ENCODE measurements at places on chromosomes 5 and 9.

DNA sequence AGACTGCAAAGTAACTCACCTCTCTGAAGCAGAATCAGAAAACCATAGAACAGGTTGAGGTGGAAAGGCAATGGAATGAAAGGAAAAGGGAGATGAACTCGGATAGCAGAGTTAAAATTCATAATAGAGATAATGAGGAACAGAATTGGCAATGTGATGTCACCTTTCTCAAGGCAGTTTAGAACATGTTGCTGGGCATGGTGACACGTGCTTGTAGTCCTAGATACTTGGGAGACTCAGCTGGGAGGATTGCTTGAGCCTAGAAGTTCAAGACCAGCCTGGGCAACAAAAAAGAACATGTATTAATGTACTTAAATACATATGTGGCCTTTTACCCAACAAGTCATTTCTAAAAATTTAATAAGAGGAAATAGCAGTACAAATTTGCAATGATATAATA lies 81.6 kb upstream of the MIER3 start:
- DNase-seq, result no peak

- DNase-seq, result no peak
Observed at GRCh38 chr9:134231330-134231745, 67.0 kb upstream of the RNU6ATAC start.

DNA sequence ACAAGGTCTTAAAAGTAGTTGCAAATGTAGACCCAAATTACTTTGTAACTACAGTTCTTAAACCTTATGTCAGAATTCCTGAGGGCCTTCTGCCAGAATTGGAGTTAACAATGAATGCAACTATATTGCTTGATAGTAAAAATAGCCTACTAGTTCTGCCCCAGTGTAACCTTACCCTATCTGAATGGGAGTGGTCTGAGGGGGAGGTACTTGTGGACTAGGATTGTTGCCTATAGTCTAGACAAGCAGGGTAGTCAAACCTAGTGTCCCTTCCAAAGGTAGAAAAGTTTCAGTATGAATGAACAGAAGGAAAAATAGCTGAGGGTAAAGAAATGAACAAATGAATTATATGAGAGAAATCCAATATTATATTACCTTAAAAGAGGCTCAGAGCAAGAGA lies 242.2 kb downstream of the PJA2 start:
- no peak for DNase-seq

- DNase-seq, result no peak
Observed at GRCh38 chr5:72224946-72225463, 95.0 kb downstream of the MRPS27 start.

DNA sequence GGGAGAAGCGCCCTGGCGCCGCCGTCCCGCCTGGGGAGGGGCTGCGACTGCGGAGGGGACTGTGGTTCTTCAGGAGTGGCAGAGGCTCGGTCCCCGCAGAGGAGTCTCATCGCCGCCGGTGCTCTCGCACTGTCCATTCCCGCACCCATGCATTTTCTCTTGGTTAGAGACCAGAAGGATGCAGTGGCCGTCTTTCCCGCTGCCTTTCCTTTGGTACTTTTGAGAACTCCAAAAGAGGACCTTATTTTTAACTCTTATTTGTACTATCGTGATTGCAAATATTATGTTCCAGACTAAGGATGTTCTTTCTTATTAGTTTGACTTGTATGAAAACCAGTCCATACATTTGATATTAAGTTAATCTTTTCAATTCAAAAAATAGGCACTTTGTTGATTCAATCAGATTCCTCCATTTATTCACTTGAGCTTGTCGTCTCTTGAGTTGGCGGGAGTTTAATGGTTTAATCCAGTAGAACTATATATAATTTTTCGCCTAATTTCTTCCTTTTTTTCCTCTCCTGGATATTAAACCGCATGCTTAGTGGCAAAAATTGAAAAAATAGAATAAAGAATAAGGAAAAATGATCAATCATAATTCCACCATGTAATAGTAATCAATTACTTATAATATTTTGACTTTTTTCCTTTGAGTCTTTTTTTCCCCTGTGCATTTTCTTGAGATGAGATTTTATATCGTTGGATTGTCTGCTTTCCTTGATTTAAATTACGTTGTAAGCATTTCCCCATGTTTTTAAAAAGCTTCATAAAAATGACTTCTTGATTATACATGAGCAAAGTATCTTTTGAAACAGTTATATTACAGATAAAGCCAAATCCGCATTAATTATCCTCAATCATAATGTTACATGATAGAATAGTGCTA lies 861 bp downstream of the ZFYVE16 start:
- no peak for DNase-seq

DNA sequence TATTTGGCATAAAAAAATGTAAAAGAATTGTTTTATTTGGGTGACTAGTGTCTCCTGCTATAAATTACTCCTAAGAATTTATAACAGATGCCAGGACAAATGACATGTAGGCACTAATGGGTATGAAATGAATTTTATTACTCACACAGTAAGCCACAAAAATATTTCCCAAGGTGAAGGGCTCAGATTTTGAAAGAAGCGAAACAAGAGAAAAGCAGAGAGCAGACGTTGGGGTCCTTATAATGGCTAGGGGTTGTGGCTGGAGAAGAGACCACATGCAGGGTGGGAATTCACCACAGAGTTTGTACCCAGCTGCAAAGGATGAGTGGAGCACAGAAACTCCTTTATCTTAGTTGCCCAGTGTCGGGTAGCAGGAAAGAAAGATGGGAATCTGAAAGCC lies 45.0 kb upstream of the PRR16 start:
- no peak for DNase-seq

- no peak for DNase-seq
Observed at GRCh38 chr9:133454325-133454724, 5.5 kb upstream of the CACFD1 start.

DNA sequence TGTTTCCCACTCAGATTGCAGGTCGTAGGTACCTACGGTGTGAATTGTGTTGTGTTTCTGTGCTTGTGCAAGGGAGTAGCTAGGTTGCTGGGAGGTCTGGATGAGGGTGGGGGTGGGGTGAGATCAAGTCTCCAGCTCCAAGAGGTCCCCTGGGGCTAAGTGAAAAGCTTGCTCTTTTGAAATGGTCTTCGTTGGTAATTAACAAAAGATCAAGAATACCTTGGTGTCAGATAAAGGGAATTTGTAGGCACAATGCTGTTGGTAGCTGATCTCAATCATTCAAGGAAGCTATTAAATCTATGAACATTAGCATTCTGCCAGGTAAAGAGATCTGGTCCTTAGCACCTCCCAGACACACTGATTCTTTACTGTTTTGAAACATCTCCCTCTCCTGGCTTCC lies 928 bp upstream of the PCDHGC4 start:
- no peak for DNase-seq

DNA sequence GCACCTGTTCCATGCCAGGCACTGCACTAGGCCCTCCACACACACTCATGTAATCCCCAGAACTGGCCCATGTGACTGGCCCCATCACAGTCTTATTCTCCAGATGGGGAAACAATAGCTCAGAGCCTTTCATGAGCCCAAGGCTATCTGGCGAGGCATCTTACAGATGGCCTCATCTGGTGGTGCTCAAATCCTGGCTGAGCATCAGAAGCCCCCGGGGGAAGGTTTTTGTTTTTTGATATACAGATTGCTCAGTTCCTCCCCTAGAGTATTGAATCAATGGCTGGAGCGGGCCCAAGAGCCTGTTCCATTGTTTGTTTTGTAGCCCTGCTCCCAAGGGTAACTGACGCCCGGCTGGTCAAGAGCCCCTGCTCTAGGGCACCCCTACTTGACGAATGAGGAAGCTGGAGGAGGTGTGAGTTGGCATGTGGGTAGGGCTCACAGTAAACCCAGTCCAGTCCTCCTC lies 145.3 kb upstream of the RAPGEF1 start:
- no peak for DNase-seq

GRCh38 chr9:10026443-10026984 lies 586.3 kb downstream of the PTPRD start:
- DNase-seq, result no peak

DNA sequence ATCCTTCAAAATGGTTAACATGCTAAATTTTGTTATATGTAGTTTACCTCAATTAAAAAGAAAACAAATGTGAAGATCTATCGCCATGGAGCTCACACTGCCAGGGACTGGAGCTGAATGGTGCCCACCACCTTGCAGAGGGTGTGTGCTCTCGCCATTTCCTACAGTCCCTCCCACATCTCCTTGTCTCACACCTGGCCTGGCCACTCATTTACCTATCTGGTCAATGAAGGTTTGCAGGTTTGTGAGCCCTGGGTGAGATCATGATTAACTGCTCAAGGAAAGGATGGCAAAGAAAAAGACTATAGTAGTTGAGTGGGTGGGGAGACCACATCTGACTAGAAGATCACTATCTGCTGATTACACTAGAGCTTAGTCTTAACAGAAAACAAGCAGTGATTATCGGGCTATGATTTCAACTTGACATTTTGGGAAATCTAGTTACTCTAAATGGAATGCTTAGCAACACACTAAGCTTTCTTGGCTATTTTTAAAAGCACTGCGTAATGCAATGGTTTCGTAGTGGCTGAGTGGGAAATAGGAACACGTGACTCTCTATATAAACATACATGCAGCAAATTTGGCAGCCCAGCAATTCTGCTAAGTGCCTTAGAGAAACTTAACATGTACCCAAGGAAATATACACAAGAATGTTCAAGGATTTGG lies 27.3 kb downstream of the PUM3 start:
- no peak for DNase-seq

DNA sequence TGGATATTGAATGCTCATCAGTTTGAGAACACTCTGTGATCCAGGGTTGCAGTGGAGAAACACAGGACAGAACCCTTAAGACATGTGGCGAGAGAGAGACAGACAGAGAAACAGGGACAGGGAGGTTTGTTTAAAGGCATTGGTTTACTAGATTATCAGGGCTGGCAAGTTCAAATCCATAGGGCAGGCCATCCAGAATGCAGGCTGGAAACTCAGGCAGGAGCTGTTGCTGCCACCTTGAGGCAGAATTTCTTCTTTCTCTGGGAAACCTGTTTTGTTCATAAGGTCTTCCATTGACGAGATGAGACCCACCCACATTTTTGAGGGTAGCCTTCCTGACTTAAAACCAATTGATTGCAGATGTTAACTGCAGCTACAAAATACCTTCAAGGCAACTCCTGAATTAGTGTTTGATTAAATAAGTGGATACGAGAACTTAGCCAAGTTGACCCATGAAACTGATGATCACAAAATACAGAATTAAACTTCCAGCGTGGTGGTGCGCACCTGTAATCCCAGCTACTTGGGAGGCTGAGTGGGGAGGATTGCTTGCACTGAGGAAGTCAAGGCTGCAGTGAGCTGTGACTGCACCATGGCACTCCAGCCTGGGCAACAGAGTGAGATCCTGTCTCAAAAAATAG lies 55.9 kb downstream of the NSUN2 start:
- no peak for DNase-seq

DNA sequence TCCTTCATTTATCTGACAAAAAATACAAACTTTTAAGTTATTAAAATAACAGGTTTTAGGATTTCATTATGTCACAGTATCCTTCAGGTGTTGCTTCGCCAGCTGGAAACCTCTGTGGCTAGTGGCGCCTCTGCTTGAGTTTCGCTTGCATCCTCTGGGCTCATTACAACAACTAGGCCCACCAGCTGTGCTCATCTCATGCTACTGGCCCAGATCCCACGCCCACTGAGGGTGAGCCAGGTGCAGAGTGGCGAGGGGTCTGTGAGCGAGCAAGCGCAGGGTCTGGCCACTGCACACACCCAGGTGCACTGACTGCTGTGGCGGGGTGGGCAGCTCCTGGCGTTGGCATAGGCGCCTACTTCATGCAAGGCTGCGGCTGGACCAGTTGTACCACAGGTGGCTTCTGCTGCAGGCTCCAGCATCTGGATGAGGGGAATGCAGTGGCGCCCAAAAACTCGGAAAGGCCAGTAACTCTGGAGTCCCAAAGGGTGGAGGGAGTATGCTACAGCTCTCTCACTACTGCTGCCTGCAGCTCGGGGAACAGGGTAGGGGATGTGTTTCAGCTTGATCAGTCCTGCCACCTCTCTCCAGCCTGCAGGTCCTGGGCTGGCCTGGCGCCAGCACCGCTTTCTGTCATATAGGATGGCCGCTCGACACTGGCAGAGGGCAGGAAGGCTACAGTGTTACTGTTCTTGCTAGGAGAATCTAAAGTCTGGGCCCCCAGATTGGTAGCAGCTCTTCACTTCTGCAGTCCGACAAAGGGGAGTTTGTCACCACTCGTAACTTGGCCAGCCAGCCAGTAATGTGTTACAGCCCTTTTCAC lies 452.1 kb downstream of the TUSC1 start:
- DNase-seq, result no peak

- DNase-seq, result no peak
Observed at GRCh38 chr5:1509346-1510085, 14.2 kb downstream of the LPCAT1 start.

- DNase-seq, result no peak
Observed at GRCh38 chr5:179799644-179799973, 5.8 kb downstream of the LTC4S start.
